ENCODE measurements at places on chromosomes 7 and 10.

- no peak for DNase-seq
Observed at GRCh38 chr7:150403376-150404171, 24.4 kb downstream of the ZNF775 start.

DNA sequence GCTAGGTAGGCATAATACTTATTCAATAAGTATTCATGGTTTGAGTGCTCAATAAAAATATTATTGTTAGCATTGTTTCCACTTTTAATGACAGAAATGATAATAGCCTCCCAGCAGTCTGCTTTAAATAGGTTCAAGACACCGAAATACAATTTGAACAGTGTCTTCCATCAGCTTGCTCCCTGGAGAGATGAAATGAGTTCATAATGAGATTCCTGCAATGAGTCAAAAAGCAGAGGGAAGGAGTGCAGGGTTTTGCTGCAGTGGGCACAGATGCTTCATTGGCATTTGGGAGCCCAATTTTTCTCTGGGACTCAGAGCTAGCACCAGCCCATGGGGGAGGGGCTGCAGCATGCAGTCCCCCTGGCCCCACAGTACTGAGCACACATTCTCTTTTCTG is 32.6 kb upstream of the CHCHD3 start:
- no peak for DNase-seq

DNA sequence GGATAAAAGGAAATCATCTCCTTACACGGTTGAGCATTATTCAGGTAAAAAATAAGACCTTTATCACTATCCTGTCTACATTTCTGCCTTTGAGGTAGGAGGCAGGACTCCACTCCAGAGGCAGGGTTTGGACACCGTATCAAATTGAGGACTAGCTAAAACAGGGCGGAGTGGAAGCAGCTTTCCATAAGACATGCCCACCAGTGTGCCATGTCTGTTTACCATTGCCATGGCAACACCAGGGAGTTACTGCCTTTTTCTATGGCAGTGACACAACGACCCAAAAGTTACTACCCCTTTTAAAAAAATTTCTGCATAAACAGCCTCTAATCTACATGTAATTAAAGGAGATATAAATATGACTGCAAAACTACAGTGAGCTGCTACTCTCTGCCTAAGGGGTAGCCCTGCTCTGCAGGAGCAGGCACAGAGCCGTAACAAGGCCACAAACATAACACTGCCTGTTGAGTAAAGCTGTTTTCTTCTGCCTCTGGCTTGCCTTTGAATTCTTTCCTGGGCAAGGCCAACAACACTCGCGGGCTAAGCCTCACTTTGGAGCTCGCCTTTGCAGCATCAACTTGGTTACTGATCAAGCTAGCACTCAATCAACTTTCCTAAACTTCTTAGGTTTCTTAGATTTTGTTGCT is 26.5 kb downstream of the DGKB start:
- no peak for DNase-seq

DNA sequence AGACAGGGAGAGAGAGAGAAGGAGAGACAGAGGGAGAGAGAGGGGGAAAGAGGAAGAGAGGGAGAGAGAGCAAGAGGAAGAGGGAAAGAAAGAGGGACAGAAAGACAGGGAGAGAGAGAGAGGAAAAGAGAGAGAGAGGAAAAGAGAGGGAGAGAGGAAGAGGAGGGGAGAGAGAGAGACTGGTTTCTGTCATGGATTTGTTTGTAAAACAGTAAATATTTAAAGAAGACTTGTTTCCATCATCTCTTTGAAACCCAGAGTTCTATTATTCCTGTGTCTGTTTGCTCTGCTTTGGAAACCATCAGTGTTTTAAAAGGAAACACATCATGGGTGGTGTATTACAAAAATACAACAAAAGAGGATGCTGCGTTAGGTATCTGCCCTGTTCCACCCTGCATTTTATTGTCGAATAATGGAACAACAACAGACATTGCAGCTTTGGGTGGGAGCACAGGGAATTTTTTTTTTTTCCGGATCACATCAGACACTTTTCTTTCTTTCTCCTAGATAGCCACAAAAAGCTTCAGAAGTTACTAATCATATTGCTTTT is 150.7 kb upstream of the RSU1 start:
- no peak for DNase-seq

- no peak for DNase-seq
Observed at GRCh38 chr7:36668080-36668479, 56.2 kb downstream of the AOAH start.

- no peak for DNase-seq
Observed at GRCh38 chr10:131062621-131063260, 248.8 kb downstream of the TCERG1L start.

GRCh38 chr10:72107325-72108003 is 19.1 kb upstream of the SPOCK2 start:
- DNase-seq: no peak

DNA sequence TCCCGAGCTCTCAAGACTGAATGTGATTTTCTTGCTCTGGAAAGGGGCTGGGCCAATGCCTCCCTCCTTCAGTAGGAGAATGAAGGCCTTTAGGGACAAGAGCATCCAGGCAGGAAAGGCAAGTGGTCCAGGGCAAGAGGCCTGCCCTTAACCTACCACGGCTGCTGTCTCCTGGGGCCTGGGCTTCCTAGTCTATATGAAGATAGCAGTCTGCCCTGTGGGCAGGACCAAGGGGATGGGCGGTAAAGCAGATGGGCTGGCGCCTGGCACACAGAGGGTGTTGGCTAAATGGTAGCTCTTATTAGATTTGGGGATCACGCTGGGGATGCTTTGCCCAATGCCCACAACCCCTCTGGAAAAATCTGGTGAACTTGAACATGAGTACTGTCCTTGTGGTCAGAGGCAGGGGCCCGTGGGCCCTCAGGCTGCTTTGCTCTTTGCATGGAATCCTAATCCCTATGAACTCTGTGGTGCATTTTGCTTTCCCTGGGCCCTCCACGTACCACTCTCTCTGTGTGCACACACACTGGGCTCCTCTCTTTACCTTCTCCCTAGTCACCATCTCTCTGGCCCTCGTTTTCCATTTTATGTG is 20.3 kb downstream of the CHAT start:
- no peak for DNase-seq

GRCh38 chr10:1424648-1425047 is 312.7 kb downstream of the ADARB2 start:
- DNase-seq: no peak

DNA sequence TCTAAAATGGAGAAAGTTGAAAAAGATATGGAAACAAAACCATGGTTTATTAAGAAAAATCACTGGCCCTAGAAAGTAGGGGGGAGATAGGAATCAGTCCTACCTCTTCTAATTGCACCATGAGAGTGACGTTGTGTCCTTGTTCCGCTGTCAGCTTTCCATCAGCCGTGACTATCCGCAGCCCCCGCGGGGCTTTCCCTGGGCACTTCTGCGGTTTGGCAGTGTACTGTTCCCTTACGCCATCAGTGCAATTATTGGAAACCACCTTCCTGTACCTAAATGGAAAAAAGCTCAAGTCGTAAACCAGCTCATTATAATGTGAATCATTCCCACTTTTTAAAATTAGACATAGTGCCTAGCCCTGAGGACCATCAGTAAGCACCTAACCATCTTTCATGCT is 512.2 kb downstream of the SORCS1 start:
- DNase-seq: no peak

GRCh38 chr10:63483983-63484382 is 18.2 kb upstream of the JMJD1C start:
- no peak for DNase-seq

DNA sequence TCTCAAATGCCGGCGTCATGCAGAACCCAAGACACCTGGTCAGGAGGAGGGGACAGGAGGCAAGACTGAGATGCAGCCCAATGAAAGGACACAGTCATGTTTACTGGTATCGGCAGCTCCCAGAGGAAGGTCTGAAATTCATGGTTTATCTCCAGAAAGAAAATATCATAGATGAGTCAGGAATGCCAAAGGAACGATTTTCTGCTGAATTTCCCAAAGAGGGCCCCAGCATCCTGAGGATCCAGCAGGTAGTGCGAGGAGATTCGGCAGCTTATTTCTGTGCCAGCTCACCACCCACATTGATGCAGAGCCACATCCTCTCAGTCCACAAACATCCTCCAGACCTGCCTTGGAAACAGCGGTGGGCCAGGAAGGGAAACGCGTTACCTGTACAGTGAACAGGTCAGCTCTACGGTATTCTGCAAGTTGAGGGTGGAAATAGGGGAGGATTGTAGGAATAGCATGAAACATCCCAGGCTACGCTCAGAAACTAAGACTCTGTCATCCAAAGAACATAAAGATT is 133.1 kb upstream of the PRSS1 start:
- no peak for DNase-seq

- no peak for DNase-seq
Observed at GRCh38 chr10:104218751-104219150, 13.4 kb downstream of the CFAP43 start.

DNA sequence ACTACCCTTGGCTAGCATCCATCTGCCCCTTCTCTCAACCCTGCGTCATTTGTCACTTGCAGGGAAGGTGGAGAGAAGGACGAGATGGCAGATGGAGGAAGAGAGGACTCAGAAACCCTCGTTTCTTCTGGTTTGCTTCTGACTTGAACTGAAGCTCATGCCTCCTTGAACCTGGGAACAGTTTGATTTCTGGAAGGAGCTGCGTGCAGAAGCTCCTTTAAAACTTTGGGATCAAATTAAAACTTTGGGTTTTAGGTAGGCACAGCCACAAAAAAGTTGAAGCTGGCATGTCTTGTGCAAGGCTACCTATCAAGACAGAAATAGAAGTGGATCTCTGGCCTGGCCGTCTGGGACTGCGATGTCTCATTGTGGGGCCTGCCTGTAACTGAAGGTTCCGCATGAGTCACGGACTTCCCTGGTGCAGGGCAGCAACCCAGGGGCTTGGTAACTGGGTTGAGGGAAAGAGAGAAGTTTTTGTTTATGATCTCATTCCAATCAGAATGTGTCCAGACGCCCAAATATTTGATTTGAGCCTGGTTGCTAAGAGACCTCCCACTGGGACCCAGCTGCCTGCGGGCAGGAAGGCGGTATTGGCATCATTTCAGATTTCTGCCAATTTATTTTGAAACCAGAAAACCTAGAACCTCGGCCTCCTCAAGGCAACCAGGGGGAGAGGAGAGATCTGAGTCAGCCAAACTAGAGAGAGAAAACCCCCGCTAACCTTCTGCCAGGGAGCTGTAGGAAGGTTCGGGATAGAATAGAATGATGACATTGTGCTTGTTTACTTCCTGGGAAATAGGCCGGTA is 15.8 kb upstream of the CAMK1D start:
- DNase-seq: peak; percentile 93

- DNase-seq: no peak
Observed at GRCh38 chr7:47681249-47681810, 99.4 kb upstream of the TNS3 start.

DNA sequence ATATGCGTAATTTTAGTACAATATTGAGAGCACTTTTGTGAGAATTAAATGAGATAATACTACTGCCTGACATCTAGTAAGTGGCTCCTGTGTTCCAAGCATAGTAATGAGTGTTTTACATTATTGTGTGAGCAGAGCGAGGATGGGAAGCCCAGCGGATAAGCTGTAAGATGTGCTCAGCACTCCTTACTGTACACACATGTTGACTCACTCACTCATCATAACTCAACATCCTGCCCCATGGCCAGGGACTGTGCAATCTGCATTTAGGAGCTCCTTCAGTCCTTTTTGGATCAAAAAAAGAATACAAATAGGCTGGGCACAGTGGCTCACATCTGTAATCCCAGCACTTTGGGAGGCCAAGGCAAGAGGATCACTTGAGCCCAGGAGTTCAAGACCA is 72.9 kb upstream of the NEBL start:
- DNase-seq: no peak

DNA sequence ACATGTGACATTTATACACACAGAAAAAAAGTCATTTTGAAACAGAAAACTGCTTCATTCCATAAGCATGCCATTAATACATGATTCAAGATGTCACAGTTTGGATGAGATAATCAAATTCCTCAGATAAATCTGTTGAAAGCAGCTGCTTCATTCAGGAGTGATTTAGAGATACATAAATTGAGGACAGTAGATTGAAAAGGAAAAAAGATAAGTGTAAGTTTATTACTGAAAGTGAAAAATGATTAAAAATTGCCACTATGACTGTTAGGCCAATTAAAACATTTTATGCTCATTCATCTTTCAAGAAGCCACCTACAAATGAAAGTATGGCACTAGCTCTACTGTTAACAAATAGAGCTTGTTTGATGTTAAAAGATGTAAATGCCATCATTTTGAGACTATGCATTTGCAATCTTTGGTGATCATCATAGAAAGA is 136.9 kb upstream of the CDK6 start:
- DNase-seq: no peak

DNA sequence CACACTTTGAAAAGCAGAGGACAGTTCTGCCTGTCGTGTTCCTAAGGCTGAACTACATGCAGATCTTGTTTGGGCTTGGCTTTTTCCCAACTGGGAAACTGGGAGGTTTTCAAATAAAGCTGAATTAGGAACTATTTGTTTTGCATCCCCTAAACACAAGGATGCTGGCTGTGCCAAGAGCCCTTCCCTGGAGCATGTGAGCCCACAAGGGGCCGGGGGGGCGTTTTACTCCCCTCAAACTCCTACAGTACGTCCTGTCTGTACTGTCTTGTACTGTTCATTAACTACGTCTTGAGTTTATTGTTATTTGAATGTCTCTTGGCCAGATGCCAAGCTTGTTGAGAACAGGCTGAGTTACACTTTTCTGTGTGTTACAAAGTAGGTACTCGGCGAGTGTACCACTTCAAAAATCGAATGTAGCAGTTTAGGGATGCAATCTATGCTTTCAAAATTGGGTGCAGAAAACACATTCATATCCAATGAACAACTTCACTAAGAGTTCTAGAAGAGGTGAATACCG is 94.9 kb downstream of the GFRA1 start:
- no peak for DNase-seq

Measured in fibroblast of the conjunctiva (primary cell).